ENCODE measurements at places on chromosomes 2 and 18.

DNA sequence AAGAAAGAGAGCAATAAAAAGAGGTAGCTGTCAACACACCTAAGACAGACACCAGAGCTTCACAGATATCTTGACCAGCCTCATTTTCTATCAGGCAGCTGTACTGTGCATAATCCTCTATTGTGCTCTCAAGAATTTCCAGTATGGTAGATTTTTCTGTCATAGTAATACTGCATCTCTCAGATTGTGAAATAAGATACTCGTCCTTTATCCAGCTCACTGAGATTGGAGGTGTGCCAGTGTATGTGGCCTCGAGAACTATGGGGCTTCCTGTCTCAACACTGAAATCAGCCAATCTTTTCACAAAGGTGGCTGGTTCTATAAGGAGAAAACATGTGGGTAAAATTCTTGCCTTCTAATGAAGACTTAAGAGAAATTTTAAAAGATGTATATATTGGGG, 88.9 kb downstream of the TTN start:
- no peak for DNase-seq

- no peak for DNase-seq
These were observed 302.1 kb downstream of the HRH4 start for GRCh38 chr18:24762511-24762910.

DNA sequence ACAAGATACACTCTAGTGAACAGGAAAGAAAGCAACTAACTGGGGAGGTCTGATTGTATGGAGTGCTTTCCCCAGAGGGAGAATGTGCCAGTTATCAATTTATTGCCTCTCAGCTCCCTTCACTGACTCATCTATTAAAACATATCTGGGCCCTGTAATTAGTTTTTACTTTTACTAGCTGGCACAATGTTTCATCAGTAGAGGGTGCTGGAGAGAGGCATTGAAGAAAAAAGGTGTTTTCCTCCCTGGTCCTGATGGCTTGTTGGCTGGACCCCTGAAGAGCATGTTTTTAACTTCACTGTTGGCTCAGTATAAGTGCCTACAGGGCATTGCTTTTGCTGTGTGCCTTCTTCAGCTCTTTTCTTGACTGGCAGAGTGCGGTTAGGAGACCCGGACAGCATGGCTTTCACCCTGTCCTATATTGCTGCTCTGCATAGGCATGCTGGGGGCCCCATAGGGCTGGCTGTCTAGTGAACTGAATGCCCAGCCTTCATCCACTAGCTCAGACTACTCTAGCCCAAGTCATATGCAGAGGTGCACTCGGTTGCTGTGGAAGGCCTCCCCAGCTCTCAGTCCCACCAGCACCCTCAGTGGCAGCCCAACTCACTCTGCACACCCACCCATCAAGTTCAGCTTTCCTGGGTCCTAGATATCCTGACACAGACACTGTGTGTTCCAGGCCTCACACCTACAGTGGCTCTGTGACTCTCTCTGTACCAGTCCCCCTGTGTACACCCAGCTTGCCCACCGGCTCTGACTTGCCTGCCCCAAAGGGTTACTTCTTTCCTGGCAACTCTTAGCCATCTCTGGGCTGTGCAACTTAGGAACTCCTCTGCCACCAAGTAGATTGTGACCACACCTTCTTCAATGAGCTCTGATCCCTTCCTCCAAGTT, 62.3 kb upstream of the ACYP2 start:
- no peak for DNase-seq

DNA sequence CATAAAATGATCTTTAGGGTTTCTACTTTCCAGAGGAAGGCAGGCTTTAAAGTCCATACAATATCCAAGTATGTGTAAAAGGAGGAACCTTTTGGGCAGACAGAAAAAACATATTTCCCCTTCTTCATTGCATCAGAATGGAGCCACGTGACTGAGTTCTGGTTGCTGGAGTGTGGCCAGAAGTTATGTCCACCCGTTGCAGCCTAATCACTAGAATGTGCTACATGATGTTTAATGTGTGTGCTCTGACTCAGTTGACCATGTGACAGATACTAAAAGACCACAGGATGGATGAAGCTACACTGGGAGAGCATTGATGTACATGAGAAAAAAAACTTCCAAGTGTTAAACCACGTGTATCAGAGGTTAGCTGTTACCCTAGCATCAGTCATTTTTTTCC, 460.9 kb downstream of the RIT2 start:
- no peak for DNase-seq

GRCh38 chr18:8107426-8107825, 501.8 kb upstream of the RAB12 start:
- no peak for DNase-seq

DNA sequence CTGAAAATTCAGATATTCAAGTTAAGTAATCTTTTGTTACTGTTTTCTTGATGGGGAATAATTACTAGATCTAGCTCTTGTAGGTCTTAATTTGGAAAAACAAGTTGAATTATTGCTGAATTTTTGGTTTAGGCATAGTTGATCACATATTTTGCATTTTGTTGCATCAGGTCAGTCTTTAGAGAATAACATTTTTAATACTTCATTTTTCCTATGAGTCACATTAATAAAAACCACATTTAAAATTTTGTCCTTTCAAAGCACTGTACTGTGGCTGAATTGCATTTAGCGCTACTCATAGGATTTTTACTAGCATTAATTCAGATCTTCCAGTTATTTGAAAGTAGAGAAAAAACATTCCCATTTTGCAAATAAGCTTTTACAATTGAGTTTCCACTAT, 23.2 kb downstream of the MAP4K4 start:
- DNase-seq, result no peak

DNA sequence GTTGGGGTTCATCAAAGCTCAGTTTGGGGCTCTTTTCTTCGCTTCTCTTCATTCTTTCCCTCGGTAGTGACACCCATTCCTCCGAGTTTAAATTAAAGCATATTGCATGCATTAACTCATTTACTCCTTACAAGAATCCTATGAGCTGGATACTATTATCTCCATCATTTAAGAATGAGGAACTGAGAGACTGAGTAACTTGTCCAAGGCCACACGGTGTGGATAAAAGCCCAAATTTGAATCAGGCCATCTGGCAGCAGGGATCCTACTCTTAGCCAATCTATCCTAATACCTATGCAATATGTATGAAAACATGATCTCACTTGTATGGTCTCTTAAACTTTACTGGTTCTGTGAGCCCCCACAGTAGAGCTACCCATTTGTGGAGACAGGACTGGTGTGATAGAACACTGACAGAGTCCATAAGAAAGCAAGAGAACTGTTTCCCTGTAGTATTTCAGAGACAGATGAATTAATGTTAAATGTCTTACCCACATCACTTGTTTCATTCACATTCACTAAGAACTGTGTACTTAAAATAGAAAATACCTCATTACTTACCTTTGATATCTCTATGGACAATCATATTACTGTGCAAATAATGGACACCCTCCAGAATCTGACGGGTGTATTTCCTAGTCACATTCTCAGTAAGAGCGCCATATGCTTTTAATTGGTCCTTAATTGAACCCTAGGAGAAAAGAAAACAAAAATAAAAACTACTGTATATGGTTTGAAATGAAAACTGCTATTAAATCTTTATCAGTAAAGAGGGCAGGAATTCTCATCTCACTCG, 20.4 kb upstream of the ERCC3 start:
- DNase-seq, result no peak

DNA sequence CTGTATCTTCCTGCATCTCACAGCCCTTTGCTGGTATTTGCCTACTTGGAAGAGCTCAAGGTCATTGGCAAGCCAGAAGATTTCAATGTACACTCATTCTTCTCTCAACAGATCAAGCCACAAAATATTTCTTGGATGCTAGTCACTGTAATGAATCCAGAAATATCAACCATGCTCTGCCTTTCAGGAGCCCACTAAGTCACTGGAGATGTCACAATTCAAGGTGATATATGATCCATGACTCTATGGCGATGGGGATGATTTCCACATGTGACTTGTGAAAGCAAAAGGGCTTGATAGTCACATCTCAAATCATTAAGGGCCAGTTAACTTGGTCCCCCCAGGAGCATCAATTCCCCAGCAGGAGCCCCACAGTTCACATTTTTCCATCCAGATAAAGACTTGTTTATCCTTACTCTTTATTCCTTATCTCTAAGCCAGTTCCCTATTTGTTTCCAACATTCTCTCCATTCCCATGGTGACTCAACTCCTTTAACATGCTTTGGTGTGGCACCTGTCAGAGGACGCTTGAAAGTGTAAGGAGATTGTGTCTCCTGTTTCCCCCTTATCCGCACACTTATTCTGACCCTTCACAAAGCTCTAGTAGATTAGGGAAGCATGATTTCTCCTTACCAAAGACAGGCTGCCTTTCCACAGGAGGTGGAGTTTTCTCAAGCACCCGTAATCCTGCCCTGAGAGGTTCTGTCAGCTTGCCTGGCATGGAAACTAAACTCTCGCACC, 15.8 kb downstream of the PKDCC start:
- no peak for DNase-seq

- DNase-seq, result no peak
These were observed 479.9 kb upstream of the FANCL start for GRCh38 chr2:58720770-58721697.

GRCh38 chr2:88880441-88880953, 189.0 kb downstream of the RPIA start:
- no peak for DNase-seq

GRCh38 chr2:242051463-242051862, 181.9 kb downstream of the RTP5 start:
- no peak for DNase-seq

- no peak for DNase-seq
These were observed 719.7 kb upstream of the ACVR2A start for GRCh38 chr2:147125145-147125544.

DNA sequence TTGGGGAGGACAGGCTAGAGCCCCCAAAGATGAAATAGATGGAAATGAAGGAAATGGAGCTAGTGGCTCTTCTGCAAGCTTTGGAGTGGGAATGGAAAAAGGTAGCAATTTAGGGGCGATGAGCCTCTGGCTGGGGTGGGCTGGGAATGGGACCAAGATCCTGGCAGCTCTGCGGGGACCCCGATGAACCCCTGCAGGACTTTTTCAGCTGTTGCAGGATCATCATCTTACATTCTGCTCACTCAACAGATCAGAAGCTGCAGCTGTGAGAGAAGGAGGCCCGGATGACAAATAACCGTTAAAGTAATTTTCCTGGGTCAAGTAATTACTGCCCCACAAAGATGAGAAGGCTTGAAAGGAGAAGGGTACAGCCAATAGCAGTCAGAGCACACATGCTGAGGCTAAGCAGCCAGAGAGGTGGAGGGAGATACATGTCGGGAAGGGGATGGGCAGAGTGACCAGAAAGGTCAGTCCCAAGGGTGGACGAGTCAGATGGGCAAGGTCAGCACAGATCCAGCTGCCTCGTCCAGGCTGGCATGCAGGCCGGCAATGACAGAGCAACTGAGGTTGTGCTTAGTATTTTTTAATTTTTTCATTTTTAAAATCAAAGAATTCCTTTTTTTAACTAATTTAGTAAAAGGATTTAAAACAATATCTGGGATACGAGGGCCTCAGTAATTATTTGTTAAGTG, 245.0 kb upstream of the RAB6C start:
- no peak for DNase-seq

- DNase-seq, result no peak
These were observed 371.9 kb upstream of the KCNH7 start for GRCh38 chr2:163210430-163210918.

- no peak for DNase-seq
These were observed 165.5 kb downstream of the TPGS2 start for GRCh38 chr18:36663312-36663711.

- DNase-seq, result no peak
These were observed 31.2 kb upstream of the MYO3B start for GRCh38 chr2:170146784-170147183.

GRCh38 chr2:86787736-86788135, 3.0 kb downstream of the CD8A start:
- no peak for DNase-seq

GRCh38 chr18:23703057-23703986, 14.1 kb downstream of the LAMA3 start:
- no peak for DNase-seq

DNA sequence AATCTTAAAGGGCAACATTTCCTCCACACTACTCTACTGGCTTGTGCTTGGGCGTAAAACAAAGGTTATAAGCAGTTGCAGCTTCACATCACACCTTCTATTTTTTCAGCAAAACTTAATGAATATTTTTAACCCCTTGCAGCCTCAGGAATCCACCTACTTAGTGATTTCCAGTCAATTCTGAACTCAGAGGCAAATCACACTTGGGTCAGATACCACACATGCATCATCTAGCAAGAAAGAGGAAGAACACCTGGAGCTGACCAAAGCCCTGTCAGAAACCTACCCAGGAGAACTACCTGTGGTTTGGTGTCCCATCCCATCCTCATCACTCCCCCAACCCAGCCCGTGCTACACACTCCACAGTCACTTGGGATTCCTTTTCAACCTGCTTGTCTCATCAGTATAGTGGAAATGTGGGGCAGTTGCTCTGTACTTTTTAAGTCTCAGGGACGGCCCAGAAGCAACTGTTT, 25.5 kb downstream of the PIAS2 start:
- DNase-seq, result no peak

GRCh38 chr2:98294711-98295110, 51.5 kb upstream of the CNGA3 start:
- no peak for DNase-seq
